ENCODE measurements at places on chromosomes 1 and 21.

DNA sequence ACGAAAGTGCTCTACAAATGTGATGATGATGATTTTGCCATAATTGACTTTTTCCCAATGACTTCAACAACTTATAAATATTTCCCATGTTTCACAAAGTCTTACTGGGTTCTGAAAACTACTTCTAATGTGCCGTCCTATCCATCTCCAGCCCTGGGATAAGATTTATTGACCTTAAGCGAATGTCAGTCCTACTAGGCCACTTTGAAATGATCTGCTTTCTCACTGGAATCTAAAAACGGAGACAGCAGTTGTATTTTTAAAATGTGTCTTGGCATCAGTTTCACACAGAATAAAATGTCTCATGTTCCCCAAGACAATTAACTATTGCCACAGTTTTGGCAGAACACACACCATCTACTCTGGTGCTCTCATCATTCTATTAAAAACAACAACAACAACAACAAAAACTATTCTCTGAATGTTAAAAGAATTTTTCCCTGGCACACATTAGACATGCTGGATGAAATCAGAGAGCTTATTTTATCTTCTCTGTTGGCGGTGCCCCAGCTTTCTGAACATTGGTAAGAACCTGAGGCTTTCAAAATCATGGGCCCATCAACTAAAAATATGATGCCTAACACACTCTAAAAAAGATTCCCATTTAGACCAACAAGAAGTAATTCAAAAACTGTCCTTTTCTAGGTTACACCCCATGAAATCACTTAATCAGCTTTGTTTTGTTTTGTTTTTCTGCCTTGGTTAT lies 23.1 kb upstream of the DNASE2B start:
- no peak for DNase-seq

GRCh38 chr1:156153362-156153761 lies at the start of gene SEMA4A:
Gene SEMA4A, plus strand, starts transcription at chr1:156153585. Its CDS starts 994 bp downstream, at chr1:156154579.
- no peak for DNase-seq

DNA sequence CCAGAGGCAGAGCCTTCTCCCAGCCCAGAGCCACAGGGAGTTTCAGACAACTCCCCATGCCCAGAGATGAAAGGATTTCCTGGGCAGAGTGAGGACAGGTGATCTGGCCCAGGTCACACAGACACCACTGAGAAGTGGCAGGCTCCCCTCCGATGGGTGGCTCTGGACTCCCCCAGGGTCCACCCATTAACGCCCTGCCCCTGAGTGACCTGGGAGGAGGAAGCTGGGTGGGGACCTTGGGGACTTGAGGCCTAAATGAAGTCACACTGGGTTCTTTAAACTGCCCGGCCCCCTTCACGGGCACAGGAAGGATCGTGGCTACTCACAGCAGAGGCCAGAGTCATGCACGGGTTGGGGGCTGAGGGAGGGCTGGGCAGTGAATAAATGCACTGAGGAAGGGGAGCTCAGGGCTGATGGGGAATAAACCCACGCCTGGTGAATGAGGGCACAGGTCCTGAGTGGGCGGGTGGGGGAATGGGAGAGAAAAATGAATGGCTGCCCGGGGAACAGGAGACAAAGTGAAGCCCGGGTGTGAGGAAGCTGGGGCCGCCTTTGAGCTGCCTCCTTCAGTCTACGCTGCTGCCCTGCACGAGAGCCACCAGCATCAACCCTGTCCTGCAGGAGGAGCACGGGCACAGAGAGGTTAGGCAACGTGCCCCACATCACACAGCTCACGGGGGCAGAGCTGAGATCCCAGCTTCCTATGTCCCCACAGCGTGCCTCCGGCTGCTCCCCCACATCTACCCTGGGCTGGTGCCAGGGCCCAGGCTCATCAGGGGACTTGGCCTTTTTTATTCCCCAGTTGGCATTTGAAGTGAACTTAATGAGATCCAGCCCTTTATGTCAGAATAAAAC lies 404.3 kb downstream of the MATN1 start:
- no peak for DNase-seq

DNA sequence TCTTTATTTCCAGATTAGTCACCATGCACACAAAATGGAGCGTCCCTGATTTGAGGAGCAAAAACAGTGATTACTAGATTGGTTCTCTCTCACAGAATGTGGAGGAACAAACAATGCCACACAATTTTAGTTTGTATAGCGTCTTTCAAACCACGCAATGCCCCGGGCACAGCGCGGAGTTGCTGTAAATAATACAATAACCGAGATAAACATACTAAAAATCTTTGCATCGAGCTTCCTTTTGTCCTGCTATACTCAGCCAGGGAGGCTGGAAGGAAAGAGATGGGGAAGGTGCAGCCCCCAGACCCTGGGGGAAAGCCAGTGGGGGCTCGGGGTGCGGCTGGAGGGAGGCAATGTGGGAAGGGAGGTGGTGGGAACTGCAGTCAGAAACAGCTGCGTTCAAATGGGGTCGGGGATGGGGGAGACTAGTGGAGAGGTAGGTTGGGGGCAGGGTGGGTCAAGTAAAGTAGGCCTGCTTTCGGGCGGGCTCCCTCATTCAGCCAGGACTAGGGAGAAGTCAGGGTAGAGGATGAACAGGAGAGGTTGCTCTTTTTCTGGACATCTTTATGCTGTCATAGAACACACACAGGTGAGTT lies 366.3 kb downstream of the RPS6KC1 start:
- no peak for DNase-seq

DNA sequence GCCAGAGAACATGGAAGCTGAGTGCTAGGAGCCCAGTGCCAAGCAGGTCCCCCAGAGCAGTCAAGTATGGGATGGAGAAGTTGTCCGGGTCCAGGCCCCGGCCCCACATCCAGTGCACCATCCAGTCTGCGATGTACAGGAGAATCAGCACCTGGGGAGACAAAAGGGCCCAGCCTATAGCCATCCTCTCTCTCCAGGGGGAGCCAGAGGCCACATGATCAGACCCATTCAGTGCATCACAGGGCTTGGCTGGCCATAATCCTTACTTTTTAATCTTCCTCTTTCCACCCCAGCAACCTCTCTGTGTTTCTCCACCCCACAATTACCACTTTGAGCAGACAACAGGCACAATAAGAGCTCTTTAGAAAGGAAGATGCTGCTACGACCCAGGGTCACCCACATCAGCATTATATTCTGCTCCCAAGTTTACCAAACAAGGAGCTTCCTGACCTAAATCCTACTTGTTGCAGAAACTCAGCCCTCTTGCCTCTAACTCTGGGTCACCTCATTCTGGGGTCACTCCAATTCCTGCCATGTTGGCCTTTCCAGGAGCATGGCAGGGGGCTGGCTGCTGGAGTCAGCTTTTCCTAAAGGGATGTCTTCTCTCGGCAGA lies 16.4 kb upstream of the RAB29 start:
- DNase-seq, result peak; percentile 52

DNA sequence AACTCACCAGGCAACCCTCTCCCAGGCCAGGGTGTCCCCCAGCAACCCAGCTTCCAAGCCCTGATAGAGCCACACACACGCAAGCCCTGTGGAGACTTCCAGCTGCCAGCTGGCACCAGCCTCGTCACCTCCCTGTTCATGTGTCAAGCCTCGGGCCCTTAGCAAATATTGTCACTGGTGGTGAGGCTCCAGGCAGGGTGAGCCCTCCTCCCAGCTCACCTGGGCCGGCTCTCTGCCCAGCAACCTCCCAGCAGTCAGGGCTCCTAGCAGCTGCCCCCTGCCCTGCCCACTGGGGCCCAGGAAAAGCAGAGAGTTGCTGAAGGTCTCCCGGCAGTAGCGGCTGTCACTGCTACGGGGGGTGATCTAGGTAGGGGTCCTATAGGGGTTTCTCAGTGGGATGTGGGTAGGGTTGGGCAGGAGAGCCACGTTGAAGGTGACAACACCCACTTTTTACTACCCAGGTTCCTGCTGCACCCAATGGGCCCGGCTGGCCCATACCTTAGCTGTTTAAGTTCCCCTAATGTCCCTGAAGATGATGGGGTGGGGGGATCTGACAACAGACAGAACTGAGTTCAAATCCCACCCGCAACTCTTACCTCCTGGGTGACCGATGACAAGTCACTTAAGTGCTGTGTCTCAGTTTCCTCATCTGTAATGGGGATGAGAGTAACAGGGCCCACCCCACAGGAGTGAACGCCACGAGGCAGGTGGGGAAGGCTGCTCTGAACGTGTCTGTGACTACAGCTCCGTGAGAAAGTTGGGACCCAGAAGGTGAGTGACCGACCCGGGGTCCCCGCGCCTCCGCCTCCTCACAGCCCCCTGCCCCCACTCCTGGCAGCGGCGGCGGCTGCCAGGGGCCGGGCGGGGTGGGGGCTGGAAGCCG lies 678 bp downstream of the TTC39A start:
- no peak for DNase-seq

DNA sequence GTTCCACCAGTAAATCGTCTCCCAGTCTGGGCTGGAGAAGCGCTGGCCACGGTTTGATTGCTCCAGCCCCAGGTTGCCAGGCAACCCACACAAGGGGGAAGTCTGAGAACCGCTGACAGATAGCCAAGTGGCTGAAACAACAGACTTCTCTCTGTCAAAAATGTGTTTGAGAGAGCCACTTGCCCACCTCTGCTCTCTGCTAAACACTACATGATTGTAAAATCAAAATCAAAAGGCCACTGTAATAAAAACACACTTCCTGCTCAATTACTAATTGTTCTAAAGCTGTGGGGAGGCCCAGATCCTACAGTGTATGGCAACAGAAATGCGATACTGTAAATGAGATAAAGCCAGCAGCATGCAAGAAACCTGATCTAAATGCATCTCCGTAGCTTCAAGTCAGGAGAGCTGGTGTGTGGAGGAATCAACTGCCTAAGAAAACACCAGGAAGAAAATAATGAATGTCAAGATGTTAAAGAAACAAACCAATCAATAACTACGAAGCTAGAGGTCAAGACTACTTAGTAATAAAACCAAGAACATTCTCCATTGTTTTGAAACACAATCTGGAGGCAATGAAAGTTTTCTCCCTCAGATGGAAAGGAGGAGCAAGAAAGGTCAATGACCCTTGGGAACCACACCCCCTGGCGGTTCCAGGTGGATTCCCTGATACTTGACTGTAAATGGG lies 121.2 kb downstream of the SLC45A1 start:
- peak; percentile 91 for DNase-seq

- no peak for DNase-seq
Measured at GRCh38 chr1:56577406-56578137, 1.8 kb downstream of the PLPP3 start.

- DNase-seq, result no peak
Measured at GRCh38 chr21:18769599-18769998, 366.0 kb upstream of the TMPRSS15 start.

- no peak for DNase-seq
Measured at GRCh38 chr1:116731439-116731838, 22.8 kb upstream of the CD2 start.

GRCh38 chr1:171748651-171749050 lies 6.8 kb upstream of the VAMP4 start:
- no peak for DNase-seq
